ENCODE measurements at places on chromosomes 2 and 18.
A peak's percentile ranks its signal among the peaks of the same experiment; 100 is the strongest.

DNA sequence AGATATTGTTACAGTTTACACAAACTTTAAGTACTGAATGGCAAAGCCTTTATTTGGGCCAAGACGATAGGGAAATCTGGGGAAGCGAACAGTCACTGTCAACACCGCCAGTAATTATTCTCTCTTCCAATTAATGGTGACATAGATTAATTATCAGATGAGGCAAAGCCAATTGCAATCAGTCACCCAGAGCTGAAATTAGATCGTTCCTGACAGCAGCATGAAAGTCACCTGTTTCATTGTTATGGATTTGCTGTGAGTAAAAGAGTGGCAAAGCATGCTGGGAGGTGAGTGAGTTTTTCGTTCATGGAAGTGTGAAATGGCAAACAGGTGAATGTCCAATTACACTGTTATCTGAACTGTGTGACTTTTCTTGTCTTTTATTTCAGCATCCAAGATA, 164.8 kb upstream of the KLHL14 start:
- DNase-seq = no peak

DNA sequence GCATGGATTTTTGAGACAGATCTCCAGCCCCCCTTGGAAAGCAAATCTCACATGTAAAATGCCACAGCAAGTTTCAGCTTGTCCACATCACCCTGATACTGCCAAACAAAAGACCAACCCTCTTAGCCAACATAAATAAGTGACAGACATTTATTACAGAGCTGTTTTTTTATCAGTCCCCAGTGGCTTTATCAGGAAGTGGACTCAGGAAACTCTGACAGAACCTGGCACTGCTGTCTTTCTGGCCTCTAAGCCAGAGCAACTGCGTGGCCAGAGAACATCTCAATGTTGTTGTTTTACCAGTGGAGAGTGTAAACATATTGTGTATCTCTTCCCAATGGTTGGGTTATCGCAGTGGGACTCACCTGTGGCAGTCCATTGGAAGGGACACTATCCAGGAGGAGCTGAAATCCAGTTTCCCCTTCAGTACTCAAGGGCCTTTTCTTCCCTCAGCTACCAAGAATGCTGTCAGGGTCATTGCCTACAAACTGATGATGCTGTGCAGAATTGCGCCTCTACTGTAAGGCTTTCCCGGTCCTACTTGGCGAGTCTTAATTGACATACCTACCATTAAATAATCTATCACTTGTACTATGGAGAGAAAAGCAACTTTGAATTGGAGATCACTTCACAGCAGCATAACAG, 22.0 kb downstream of the SLC14A1 start:
- DNase-seq = no peak

GRCh38 chr2:63003351-63003750, 47.3 kb upstream of the OTX1 start:
- no peak for DNase-seq

GRCh38 chr18:7821784-7822183, 254.7 kb downstream of the PTPRM start:
- no peak for DNase-seq

DNA sequence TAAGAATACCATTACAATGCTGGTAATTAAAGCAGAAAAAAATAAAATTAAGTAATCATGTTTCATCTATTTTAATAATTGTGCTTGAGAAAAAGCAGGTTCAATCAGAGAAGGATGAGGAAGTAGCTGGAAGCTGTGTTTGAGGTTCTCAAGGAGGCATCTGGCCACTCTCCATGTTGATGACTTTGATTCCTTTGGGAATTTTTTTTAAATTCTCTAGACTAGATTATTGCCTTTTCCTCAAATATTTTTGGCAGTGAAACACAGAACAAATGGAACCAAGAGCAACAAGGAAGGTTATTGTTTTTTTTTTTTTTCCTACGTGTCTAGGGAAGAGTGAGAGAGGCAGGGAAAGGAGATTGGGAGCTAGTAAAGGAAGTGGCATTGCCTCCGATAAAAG, 99.9 kb upstream of the NRP2 start:
- no peak for DNase-seq

DNA sequence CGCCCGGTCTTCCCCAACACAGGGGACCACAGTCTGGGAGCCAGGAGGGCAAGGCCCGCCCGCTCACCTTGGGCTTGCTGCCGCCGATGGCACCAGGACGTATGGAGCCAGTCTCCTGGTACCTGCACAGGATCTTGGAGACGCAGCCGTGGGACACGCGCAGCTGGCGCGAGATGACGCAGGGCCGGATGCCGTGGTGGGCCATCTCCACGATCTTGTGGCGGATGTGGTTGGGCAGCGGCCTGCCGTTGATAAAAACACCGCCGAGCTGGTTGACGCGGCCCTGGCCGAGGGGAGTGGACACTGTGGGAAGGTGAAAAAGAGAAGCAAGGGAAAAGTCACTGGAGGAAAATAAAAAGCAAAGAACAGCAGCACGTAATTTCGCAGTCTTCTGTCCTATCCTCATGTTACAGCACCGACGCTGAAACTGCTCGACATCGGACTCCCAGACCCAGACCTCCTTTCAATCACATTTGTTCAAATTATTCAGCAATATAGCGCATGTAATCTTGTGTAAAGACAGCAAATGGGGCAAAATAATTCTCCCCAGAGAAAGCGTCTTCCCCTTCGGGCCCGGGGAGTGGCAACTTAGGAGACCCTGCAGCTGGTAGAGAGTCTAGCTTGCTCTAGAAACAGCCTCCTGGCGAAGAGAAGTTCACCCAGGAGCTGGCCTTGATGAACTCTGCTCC, 1.7 kb downstream of the PAX3 start:
- no peak for DNase-seq

DNA sequence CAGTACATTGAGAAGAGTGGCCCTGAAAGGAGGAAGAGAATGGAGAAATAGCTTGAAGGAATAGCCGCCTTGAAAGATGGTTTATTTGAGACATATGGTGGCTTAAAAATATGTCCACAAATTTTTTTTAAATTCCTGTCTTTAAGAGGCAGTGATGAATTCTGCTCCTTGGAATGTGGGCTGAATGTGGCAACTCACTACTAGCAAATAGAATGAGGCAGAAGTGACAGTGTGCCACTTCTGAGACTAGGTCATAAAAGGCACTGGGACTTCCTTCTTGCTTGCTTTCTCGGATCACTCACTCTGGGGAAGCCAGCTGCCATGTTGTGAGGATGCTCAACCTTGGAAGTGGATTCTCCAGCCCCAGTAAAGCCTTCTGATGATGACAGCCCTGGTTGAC, 67.0 kb downstream of the FAM161A start:
- DNase-seq = no peak

DNA sequence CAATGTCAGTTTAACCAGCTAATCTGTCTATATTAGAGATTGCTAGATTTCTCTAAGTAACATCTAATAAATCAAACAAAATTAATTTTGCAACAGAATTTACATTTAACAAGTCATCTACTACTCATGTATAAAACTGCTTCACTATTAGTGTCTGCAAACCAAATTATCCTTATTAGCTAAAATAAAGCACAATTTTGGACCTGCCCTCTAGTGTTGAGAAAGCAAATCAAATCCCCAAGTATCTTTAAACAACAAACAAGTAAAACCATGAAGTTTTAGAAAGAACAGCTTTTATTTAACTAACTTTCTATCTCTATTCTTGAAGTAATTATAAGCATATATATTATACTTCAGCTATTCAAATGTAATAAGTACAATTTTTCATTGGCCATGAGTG, 113.1 kb upstream of the SP3 start:
- DNase-seq = no peak

DNA sequence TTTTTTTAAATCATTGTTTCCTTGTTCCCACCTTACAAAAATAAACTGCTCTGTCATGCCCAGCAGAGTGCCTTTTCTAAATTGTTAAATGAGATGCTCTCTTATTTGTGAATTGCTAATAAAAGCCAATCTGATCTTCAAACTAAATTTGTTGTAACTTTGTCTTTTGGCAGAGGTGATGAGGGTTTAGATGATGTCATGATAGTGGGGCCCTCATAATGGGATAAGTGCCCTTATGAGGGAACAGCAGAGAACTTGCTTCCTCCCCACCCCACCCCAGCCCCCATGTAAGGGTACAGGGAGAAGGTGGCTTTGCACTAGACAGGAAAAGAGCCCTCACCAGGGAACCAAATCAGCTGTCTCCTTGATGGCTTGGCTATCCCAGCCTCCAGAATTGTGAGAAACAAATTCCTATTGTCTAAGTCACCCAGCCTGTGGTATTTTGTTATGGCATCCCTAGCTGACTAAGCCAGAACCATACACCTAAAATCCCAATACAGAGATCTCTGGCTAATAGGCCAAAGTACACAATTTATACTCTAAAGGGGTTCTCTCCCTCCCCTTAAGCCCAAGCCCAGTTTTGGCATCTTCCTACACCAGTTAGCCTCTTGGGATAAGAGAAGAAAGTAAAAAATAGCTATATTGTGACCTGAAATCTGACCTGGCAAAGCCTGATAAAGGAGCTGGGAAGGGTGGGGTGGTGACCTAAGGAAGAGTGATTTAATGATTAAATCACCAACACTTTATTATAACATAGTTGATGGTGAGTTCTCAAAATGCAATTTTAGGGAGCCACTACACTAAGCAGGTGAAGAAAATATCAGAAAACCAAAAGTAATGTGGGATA, 40.3 kb upstream of the HNRNPA3 start:
- DNase-seq = no peak

- no peak for DNase-seq
Measured at GRCh38 chr2:241068136-241068941, 33.7 kb downstream of the MTERF4 start.

- DNase-seq = peak; percentile 4
Measured at GRCh38 chr2:79993144-79993543, 311.4 kb downstream of the LRRTM1 start.

DNA sequence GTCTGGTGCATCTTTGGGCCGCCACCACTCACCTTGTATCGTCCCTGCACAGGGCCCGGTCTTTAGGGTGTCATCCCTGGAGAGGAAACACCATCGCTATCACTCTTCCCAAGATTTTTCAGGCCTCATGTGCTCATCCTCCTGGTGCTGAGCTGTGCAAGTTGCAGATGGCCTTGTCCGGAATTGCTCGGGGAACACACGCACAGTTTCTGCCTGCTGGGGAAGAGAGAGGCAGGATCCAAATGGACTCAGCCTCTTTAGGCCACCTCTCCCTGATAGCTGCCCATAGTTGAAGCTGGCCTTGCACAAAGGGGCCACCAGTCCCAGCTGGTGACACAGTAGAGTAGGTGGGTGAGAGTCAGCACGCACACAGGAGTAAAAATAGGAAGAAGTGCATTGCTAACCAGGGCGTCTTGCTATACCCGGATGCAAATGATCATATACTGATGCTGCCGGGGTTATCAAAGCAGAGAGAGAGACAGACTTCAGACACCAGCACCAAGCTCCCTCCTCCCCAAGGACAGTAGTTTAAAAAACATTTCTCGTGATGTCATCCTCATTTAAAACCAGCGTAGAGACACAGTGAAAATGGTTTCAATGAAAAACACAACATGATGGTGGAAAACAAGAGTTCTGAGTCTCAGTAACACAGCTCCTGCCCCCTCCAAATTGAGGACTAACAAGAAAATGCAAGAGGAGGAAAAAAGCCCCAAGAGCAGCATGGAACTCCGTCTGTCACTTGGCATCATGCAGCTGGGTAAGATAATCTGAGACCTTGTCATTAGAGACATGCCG, 147.5 kb upstream of the NCK2 start:
- no peak for DNase-seq

- no peak for DNase-seq
Measured at GRCh38 chr2:66334237-66335029, 100.5 kb upstream of the MEIS1 start.

DNA sequence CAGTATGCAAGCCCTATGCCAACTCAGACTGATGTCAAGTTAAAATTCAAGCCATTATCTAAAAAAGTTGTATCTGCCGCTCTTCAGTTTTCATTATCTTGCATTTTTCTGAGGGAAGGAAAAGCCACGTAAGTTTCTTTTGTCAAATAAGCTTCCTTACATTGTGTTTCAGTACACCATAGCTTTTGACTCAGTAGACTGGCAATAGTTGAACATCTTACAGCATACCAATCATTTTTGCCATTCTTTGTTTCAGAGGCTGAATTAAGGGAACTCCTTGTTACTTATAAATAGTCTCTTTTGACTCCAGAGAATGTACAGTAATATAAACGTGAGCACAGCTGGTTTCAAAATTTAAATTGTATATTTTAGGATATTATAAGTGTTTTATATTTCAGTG, 120.6 kb downstream of the EHBP1 start:
- no peak for DNase-seq

GRCh38 chr2:57726294-57726693, 320.3 kb upstream of the VRK2 start:
- no peak for DNase-seq

GRCh38 chr18:11955239-11956029, 25.9 kb upstream of the IMPA2 start:
- DNase-seq = peak; percentile 34

GRCh38 chr2:202773301-202773973, 98.1 kb downstream of the ICA1L start:
- peak; percentile 74 for DNase-seq

DNA sequence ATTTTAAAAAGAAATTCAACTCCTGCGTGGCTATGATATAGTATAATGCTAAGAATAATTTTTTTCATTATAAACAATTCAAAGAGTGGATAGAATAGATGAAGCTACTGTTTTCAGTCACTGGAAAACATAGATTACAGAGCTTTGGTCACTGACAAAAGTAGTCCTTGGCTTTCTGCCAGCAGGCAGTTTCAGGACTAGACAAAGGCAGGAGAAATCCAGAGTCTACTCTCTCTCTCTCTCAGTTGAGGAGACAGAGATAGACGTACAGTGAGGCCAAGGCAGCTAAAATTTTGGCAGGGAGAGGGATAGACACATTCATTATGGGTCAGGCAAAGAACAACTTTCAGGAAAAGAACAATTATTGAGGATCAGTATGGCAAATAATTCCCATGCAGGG, 491.4 kb upstream of the CRIM1 start:
- DNase-seq = no peak

DNA sequence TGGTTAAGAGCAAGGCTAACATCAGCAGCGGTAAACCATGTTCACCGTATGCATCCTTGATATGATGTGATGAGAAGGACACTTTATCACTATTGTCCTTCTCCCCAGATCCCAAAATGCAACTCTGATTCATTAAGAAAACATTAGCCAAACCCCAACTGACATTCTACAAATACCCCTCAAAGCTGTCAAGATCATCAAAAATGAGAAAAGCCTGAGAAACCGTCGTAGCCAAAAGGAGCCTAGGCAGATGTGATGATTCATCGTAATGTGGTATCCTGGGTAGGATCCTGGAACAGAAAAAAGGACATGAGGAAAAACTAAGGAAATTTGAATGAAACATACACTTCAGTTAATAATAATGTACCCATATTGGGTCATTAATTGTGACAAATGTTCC, 67.3 kb upstream of the ST6GAL2 start:
- DNase-seq = no peak

DNA sequence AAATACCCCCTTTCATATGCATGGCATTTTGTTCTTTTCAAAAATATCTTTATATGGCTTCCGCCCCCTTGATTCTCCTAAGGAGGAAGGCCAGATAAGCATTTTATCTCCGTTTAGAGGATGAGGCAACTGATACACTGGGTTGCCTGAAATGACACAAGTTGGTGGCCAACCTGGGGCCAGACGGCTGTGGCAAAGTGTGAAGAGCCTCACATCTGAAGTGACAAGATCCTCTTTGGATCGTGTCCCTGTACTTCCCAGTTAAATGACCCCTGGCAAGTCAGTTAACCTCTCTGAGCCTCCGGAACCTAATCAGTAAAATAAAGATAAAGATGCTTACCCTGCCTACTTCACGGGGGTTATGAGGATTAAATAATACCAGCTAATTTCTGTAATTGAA, 4.6 kb downstream of the SETBP1 start:
- DNase-seq = no peak

Measured in hematopoietic multipotent progenitor cell treated with erythropoietin and hydrocortisone succinate and interleukin-3 and kit ligand, for 8 days (in vitro differentiated cells).